ENCODE measurements at places on chromosomes 16 and 17.

DNA sequence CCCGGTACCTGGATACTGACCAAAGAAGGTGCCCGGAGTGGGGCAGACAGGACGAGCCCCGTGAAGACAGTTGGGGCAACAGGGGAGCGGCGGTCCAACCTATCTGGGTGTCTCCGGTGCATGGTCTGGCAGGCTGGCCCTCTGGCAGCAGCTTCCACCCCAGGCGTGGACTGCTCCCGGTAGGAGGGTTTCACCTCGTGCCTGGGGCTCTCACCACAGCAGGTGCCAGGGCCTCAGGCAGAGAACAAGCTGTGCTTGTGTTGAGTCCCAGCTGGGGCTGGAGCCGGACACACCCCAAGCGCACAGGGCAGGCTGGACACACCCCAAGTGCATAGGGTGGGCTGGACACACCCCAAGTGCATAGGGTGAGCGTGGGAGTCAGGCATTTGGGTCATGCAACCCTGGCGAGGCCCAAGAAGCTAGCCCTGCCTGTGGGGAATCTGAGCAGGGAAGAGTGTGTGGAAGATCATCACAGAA lies 1.5 kb upstream of the FBXL16 start:
- no peak for DNase-seq

GRCh38 chr16:55711959-55712876 lies 56.4 kb downstream of the SLC6A2 start:
- DNase-seq, result peak; percentile 69

DNA sequence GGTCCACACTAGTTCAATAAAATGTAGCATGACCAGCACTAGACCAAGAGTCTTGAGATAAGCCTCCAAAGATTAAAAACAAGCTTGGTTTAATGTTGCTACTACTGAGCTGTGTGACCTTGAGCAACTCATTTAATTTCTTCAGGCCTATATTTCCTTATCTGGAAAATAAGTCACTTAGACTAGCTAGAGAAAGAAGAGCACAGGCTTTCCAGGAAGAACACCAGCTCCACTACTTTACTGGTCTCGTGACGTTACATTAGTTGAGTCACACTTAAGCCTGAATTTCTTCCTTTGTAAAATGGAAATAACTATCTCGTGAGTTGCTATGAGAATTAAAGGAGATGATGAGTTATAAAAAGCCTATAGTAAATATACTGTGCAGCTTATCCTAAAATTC lies 5.4 kb downstream of the HELZ start:
- no peak for DNase-seq

DNA sequence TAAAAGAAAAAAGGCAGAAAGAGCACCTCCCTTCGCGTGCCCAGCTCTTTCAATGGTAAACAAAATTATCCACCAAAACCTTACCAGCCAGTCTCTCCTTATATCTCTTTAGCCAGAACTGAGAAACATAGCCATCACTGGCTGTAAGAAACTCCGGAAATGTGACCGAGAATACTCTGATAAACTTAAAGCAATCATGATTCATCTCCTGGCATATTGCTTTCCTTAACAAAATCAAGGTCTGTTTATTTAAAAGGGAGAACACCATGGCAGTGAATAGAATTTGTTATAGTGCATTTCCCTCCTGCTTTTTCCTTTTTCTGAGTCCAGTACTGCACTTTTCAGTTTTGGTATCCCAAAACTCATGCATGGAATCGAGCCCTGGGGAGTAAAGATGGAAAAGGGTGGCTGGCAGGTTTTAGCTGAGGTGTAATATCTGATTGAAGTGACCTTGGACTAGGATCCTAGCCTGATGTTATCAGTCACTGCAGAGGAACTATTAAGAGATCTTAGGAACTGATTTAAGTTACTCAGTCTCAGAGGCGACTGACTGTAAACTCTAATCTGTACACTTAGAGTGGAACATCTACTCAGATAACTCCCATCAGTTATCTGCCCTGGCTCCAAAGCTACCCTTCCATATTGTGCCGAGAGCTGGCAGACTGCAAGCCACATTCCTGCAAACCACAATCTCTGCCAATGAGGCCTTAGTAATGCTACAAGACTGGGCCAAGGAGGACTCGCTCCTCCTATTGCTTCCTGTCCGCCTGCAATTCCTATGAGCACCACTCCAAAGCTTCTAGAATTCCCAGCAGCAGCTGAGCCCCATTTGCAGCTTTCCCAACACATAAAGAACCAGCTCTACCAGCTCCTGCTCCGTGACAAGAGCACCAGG lies 7.4 kb upstream of the COX10 start:
- DNase-seq, result no peak

- no peak for DNase-seq
These were observed 66.7 kb downstream of the SOX9 start for GRCh38 chr17:72187556-72187955.

GRCh38 chr17:1029196-1029921 lies 32.4 kb downstream of the TIMM22 start:
- no peak for DNase-seq
